ENCODE measurements at places on chromosomes 4 and X. TPM values are rescaled to one million over a fixed set of nuclear protein-coding genes. Genes with fewer than 3 reads are reported as not detected.

Gene GABRG1
- total RNA-seq = not detected

Gene VCX2
- not detected for total RNA-seq

Gene DOK7
- not detected for total RNA-seq

Gene MAGEA2
- 28.7 TPM for total RNA-seq

Gene EDNRA
- total RNA-seq = 0.36 TPM

Gene UGT2B17
- total RNA-seq = not detected

Gene IQCM
- not detected for total RNA-seq

Gene RPA4
- not detected for total RNA-seq

Gene RAB9A
- 33.4 TPM for total RNA-seq

DNA sequence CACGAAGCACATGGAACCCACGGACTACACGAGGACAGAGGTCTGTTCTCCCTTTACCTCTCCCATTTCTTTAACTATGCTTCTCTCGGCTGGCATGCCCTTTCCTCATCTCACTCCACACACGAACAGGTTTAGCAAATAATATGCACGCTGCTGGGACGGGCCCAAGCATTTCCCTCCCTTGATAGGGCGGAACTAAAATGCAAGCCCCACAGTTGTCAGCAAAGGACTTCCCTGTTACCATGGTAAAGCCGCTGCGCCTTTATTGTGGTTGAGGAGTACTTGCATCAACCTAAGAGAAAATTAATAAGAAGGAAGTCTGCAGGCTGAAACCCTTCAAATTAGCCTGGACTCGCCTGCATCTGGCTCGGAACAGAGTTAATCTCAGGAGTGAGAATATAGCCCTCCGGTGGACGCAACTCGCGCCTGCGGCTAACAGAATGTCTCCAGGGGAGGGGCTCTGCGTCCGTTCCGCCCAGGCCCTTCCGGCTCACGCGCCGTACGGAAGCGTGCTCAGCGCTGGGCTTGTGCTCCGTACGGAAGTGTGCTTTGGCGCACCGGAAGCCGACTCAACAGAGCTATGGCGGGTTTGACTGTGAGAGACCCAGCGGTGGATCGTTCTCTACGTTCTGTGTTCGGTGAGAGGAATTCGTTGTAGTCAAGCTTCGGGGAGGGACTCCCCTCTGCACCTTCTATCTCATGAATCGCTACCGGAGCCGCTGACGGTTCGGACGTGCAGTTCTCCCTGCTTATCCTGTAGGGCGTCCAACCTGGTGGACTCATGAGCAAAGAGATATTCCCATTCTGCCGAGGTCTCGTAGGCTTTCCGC lies at the start of gene CSTF2:
Gene CSTF2, plus strand, starts transcription at position 555 of the 830 bp plus-strand sequence. Its CDS starts 26 bp downstream, at position 581.
- peak; percentile 76 for DNase-seq

GRCh38 chr4:32396507-32397070 lies 1676.4 kb downstream of the PCDH7 start:
- DNase-seq = no peak

DNA sequence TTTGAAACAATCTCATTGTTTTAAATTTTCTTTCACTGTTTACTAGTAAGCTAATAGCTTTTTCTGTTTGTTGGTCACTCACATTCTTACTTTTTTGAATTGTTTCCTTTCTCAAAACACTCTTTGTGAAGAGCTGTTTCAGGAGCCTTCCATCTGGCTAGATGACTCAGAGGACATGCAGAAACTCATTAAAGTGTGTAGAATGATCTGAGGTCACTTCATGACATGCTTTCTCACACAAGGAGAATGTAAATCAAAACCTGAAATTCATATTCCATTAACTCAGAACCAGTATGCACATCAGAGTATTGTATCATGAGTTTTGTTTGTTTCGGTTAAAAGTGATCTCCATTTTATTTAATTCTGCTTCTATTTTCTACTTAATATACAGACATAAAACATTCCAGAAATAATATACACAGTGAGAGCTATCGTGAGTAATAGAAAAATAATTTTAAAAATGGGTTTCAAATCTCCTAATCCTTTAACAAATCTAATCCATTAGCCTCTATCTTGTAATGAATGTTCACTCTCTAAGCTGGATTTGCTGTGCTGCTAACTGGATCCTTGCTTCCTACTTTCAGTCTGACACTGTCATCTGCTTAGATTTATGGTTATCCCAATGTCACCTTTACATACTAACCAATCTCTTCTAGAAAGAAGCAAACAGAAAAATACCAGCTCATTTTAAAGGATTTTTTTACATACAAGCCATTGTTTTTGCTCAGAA lies 449.6 kb downstream of the FSTL5 start:
- peak; percentile 54 for DNase-seq

DNA sequence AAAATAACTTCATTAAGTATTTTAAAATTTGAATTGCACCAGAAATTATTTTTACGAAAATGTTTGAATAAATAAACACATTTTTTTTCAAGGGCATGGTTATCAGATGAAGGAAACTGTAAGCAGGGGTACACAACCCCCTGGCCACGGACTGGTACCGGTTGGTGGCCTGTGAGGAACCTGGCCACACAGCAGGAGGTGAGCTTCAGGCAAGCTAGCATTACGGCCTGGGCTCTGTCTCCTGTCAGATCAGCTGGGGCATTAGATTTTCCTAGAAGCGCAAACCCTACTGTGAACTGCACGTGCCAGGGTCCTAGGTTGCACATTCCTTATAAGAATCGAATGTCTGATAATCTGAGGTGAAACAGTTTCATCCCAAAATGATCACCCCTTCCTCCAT lies 1499.7 kb upstream of the AGA start:
- DNase-seq = no peak

GRCh38 chr4:57249083-57249482 lies 138.9 kb upstream of the IGFBP7 start:
- peak; percentile 71 for DNase-seq

DNA sequence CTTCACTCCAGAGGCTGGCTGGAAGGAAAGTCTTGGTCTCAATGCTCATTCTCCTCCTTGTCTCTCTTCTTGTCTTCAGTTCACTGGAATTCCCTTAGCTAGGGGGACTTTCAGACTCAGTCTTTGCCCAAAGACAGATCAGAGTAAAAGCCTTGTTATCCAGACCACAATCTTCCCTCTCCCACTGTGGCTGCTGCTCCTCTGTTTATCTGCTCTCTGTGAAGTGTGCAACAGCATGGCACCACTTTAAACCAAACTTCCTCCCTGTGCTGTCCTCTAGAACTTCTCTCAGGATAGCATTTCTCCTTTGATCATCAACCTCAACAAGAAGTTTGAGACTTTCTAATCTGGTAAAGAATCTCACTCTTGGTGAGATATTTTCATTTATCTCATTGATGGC lies 530.1 kb upstream of the SLIT2 start:
- DNase-seq = no peak

GRCh38 chrX:136447308-136447707 lies 40.4 kb upstream of the BRS3 start:
- DNase-seq = no peak

DNA sequence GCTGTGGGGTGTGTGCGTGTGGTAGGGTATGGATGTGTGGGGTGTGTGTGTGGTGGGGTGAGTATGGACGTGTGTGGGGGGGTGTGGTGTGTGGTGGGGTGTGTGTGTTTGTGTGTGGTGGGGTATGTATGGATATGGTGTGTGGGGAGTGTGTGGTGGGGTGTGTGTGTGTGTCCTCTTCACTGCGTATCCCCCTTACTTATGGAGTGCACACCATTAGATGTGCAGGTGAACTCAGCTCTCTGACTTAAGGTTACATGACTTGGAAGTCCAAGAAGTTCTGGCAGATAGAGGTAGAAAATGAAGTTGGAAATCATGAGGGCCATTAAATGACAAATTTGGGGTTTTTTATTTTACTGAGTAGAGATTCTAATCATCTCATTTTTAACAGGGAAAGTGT lies 182.5 kb downstream of the PALLD start:
- no peak for DNase-seq

DNA sequence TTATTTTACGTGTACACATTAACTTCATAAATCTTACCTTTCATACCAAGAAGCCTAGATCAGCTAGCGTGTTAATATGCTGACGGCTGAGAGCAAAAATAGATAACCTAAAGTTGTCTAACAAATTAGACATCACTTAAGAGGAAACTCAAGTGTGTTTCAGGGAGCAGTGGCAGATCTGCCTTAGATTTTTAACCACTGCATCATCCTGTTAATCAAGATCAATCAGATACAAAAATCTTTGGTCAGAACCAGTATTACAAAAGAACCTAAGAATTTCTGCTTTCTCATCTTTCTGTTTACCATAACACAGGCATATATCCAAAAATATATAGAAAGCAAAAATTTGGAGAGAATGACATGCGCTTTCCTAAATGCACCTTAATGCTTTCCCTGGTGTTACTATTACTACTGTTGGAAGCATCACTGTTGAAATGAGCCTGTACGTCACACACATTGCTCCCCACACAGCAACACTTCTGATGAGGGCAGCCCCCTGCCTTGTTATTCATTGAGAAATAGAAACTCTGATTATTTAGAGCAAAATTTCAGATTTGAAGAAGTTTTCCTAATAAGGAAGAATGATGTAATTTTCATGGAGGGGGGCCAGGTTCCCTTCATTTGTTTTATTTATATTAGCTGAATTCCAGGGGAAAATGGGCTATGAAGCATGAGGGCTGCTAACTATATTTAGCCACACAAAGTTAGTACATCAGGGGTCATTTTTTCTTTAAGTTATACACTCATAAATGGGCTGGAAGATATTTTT lies 152.3 kb downstream of the CBR4 start:
- no peak for DNase-seq

- no peak for DNase-seq
These were observed 9.6 kb downstream of the BMP15 start for GRCh38 chrX:50920132-50920531.

DNA sequence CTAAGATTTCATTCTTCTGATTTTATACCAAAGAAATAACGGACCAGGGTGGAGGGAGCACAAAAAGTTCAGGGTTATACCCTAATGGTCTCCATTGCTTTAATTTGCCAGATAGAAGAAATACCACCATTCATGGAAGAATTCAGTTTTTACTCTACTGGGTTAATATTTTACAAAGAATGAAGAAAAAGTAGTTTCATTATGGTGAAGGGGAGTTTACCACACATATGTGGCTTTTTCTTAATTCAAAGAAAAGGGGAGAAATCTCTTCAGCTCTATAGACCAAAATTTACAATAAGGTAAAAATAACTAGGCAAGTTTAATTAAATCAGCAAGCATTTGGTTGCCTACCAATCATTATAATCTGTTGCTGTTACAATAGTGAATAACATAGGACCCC lies 37.6 kb downstream of the CASK start:
- DNase-seq = no peak

DNA sequence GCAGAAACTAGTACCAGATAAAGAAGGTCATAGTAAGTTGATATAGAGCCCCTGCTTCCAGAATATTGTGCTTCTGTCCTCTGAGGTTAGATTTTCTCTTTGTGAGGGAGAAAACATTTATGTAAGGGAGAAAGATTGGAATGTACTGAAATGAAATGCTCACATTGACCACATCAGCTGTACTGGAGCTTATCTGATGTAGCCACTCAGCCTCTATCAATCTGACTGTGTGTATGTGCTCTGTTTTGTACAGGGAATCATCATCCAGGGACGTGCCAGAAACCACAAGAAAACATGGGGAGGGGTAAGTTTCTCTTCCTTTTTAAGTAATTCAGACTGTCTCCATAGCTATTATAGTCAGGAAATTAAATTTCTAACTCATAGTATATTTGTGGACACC lies 56.8 kb downstream of the PRRG1 start:
- peak; percentile 58 for DNase-seq

DNA sequence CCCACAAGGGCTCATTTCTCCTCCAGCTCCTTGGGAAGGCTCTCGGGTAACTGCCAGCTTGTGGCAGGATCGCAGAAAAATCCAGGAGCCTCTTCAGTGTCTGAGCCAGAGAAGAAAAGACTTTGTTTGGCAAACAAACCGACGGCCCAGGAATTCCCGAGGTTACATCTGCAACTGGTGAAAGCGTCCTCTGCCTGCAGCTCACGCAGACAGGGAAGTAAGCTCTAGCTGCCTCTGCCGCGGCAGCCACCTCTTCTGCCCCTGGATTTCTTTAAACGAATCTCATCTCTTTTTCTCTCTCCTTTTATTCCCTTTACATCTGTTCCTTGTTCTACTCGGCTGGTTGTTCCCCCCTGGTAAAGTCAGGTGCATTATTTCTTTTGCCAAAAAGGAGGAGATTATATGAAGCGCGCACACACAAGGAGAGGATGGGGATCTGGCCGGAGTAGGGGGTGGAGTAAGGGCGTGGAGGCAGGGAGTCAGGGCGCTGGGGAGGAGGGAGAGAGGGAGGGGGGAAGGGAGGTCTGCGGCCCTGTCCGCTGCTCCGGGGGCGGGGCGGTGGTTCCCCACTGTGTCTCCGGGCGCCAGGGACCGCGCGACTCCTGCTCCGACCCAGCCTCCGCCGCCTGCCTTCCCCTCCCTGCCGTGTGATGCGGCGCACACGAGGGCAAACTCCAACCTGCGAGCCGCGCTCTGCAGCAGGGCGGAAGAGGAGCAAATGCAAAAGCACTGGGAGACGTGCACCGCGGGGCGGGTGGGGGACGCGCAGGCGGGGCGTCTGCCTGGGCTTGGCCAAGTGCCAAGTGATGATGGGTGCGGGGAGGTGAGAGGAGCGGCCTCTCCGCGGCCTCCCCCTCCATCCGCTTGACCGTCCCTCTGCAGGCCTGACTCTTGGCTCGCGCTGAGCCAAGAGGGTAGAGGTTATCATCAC lies at the start of gene DCHS2:
Gene DCHS2, minus strand, starts transcription at position 459 of the 931 bp plus-strand sequence. Its CDS starts 444 bp downstream, at position 15.
- DNase-seq = no peak

- peak; percentile 24 for DNase-seq
These were observed 74.2 kb downstream of the CLDN34 start for GRCh38 chrX:10041383-10041782.

- peak; percentile 25 for DNase-seq
These were observed 26.5 kb upstream of the HERC6 start for GRCh38 chr4:88352062-88352740.

- no peak for DNase-seq
These were observed 527.0 kb downstream of the RAB28 start for GRCh38 chr4:12957108-12957507.

GRCh38 chr4:74632634-74633033 lies 161.7 kb downstream of the BTC start:
- peak; percentile 94 for DNase-seq

DNA sequence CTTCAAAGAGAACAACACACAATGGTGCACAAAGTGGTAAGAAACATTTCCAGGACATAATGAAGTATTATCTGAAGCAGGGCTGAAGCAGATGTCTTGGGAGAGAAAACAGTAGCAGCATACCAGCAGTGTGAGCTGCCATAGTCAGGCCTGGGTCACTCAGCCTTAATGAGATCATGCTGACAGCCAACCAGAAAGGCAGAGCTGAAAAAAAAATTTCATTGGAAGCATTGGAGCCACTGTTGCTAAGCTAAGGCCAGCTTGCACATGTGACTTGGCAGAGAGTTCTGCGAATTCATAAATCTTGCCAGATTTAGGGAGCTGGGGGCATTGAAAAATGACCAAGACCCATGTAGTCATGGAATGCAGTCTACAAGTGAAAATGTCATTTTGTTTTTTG lies 444.0 kb upstream of the PITX2 start:
- peak; percentile 1 for DNase-seq

GRCh38 chr4:55312489-55313101 lies 33.4 kb upstream of the SRD5A3 start:
- DNase-seq = peak; percentile 54

Measured in RPMI7951 (cell line).